ENCODE measurements at places on chromosomes 3 and 15.

DNA sequence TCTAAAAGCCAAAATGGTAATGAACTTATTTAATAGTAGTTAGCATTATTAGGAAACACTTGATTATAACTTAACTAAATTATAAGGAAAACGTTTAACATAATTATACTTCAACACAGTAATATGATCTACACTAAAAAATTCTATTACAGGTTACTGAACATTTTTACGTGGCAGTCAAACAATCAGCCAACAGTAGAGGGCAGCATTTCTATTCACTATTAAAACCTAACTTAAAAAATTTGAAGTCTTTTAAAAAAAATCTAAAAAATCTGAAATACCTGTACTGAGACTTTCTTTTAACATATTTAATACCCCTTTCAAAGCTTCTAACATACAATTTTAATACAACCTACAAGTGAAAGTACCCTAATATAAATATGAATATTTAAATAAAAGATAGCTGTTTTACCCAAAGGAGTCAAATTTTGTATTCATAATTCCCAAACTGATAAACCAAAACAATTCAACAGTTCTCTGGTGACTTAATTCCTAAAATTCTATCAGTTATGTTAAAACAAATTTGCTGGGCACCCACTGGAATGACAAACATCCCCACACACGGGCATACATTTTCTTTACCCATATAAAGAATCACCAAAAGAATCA is 41.5 kb downstream of the DLG1 start:
- peak; percentile 46 for DNase-seq

DNA sequence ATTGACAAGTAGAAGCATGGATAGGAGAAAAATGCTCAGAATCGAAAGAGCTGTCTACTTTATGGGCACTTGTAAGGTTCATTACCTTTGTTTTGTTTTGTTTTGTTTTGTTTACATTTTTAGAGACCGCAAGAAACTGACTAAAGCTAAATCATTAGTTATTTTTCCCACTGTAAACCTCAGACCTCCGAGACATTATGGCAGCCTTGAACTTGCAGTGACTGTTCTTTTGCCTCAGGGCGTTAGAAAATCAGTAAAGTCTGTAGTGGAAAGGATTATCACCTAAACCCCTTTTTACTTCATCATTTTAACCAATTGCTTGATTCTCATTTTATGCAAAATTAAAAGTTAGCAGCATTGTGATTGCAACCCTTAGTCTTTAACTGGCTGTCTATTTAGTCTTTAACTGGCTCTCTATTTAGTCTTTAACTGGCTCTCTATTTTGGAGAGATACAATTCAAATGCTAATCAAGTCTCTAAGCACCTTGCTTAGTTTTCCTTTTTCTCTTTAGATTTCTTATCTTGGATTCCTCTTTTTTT is 383.3 kb upstream of the ROBO2 start:
- DNase-seq = no peak

GRCh38 chr3:102722317-102722716 is 287.5 kb downstream of the ZPLD1 start:
- no peak for DNase-seq

GRCh38 chr3:32045091-32045915 is 61.1 kb upstream of the GPD1L start:
- peak; percentile 0 for DNase-seq

DNA sequence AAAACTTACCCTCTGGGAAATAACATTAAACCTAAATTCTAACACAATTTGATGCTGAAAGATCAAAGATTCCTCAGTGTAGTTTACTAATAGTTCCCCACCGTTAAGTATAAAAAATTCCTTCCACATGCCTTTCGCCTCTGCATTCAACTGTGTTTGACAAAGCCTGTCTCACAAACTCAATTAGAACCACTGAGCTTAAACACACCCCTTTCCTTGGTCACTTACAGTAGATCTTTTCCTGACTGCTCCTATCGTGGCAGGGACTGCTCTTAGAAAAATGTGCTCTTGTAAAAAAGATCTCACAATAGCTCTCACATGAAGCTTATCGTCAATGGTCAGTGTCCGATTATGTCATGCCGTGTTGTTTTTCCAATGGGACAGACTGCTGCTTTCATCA is 8.9 kb upstream of the KBTBD8 start:
- no peak for DNase-seq

GRCh38 chr3:138594150-138594934 is at the start of gene CEP70:
TSS of gene CEP70 (minus strand) at chr3:138594260. CDS start at chr3:138572927, 21,333 bp downstream.
- no peak for DNase-seq

DNA sequence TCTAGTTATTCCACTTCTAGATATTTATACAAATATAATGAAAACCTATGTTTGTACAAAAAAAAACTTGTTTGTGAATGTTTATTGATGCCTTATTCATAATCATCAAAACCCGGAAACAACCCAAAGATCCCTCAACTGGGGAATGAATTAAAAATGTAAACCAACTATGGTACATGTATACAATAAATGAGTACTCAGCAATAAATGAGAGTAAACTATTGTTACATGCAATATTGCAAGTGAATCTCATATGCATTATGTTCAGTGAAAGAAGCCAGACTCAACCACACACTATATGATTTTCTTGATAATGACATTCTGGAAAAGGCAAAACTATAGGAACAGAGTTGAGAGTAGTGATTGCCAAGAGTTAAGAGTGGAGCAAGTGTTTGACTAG is 12.3 kb downstream of the ZNF860 start:
- no peak for DNase-seq

DNA sequence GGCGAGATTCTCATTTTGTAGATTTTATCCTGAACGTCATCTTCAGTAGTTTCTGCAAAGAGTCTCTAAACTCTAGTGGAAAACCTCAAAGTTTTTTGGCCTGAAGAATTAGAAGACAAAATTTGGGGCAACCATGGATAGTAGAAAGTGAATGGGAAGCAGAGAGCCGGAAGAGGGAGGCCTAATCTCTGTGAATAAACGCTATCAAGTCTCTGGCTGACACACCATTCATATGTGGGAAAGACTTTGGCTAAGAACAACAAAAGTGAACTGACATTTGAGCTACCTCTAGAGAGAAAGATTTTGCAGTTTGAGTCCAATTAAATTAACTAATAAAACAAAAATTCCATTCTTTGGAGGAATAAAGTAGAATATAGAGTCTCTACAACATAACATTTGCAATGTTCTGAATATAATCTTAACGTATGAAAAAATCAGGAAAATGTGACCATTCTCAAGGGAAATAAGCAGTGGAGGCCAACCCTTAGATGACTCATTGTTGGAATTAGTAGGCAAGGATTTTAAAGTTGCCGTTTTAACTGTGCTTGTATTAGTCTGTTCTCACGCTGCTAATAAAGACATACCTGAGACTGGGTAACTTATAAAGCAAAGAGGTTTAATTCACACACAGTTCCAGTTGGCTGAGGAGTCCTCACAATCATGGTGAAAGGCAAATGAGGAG is 184.6 kb downstream of the C3orf38 start:
- DNase-seq = no peak

DNA sequence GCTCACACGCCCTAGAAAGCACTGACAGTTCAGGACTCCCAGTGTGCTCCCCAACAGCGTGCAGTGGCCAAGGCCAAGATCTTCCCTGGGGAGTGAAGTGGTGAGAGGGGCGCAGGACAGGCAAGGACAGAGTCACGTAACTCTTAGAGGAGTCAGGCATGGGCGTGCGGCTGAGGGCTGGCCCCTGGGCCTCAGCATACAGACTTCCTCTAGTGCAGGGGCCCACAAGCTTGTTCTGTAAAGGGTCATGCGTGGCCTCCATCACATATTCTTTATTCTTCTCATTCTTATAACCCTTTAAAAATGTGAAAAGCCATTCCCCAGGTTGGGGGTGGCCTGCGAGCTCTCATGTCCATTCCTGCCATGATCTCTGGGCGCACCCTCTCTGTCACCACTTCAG is 25.2 kb downstream of the TMEM43 start:
- DNase-seq = no peak

GRCh38 chr3:148697306-148698189 is at the start of gene AGTR1:
TSS of gene AGTR1 (plus strand) at chr3:148697903. CDS start at chr3:148741036, 43,133 bp downstream.
- no peak for DNase-seq

DNA sequence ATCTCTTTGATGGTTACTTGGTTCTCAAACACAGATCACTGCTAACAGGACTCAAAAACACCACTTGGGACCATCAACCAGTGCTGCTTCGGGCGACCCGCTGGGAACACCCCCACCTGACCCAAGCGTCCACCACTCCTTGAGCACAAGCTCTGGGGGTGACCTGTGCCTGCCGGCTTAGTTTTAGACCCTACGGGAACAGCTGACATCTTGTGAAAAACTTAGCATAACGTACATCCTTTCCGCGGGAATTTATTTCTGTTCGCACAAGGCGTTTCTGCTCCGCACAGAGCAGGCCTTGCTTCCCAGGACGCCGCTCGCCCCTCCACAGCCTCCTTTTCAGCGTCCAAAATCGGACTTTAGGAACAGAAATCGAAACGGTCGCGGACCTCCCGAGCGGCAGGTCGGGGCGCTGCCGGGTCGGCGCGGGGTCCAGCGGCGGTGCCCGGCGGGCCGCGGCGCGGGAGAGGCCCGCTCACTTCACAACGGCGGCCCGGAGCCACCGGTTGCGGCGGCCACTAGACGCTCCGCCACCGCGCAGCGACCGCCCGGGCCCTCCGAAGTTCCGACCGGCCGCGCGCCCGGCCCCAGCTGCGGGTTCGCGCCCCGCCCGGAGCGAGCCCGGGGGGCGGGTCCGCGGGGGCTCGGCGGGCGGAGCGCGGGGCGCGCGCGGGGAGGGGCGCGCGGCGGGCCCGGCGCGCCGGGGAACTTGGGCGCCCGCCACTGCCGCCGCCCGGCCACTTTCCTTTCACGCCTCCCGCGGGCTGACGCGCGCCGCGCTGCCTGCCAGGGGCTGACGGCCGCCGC is 959 bp downstream of the SFMBT1 start:
- DNase-seq = peak; percentile 38

DNA sequence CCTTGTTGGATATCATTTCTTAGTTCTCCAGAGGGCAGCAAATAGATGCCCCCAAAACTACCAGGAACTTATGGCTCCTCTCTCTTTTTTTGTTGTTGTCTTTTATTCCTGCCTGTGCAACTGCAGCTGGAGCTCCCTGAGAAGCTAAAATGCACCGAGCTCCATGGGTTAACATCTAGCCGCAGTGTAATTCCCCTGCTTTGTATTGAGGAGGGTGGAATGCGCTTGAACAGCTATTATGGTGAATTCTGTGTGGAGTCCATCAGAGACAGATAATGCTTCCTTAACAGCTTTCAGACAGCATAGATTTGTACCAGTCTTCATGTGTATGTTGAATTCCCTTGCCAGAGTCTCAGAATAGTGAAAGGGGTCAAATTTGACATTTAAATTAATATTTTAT is 475.2 kb upstream of the FRG2C start:
- no peak for DNase-seq

DNA sequence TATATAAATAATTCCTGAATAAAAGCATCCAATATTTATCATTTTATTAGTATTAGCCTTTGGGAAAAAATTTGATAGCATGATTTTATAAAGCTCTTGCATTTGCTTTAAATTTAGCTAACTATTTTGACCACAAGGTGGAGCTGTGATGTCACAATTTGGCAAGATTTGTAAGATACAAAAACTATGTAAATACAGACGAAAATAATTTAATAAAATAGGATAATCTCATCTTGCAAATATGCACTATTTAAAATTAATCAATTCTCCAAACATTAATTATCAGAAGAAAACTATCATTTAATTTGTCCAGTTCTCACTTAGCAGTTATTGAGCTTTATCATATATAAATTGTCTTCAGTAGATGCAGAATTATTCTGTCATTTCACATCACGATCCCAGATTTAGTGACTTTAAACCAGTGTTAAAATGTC is 95.4 kb downstream of the PLOD2 start:
- peak; percentile 54 for DNase-seq

DNA sequence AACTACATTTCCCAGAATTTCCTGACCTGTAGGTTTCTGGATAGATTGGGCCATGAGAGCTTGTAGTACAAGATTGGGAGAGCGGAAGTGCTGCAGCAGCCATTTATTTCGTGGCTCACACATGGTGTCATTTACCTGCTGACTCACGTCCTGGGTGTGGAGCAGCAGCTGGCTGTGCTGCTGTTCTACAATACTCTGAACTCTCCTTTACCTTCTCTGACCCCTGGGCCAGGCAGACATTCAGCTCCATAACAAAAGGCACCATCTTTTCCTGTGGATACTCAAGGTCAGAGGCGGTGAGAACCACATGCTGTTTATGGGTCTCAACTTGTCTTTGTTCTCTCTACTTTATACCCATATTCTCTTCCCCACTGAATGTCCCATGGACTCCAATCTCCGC is 490.2 kb downstream of the IGSF11 start:
- no peak for DNase-seq

DNA sequence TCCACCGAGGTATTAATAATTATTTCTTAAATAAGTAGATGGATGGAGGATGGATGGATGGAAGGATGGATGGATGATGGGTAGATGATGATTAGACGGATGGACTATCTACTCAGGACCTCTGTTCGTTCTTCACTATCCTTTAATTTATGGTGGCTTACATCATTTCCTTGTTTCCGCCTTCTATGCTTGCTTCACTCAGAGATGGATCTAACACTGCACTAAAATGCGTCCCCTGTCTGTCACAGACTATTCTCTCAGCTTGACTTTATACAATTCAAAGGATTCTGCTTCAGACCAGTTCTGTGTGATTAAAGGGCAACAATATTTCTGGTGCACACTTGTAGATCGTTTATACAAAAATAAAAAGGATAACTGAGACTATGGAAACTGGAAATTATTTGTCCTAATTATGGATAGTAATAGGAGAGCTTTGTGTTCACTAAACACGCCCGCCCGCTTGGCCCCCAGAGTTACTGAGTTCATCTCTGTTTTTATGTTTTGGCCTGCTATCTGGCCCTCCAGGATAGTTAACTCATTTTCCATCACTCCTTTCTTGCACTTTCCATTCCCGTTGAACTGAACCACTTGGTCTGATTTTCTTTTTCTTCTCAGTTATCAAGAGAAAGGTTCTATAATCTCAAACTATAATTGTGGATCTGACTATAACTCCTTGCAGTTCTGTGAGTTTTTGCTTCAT is 41.4 kb upstream of the CA12 start:
- DNase-seq = peak; percentile 26

DNA sequence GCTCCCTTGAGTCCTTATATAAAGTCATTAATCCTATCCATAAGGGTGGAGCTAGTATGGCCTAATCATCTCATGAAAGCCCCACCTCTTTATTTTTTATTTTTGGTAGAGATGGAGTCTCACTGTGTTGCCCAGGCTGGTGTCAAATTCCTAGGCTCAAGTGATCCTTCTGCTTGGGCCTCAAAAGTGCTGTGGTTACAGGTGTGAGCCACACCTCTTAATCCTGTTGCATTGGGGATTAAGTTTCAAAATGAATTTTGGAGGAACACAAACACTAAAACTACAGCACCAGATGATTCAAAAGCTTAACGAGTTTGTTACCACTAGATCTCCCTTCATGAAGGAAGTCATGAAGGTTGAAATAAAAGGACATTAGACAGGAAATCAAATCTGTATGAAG is 27.7 kb downstream of the RAB7A start:
- DNase-seq = no peak

GRCh38 chr3:126179825-126180476 is 435 bp downstream of the ALDH1L1 start:
- DNase-seq = no peak

GRCh38 chr3:60660026-60660425 is 591.2 kb downstream of the FHIT start:
- DNase-seq = no peak

- peak; percentile 47 for DNase-seq
Observed at GRCh38 chr15:48636511-48636910, 9.0 kb downstream of the FBN1 start.

GRCh38 chr15:33068007-33068481 is 126.5 kb downstream of the FMN1 start:
- DNase-seq = no peak
